Pancreas (tissue), 10 donors: ENCODE measurements at places on chromosomes 13 and 19. TPM values are rescaled to one million over a fixed set of nuclear protein-coding genes. Genes with fewer than 3 reads are reported as not detected.

Gene SELENOV
- not detected for total RNA-seq

Gene ZNF547
- 0.60 TPM for total RNA-seq

Gene ERICH4
- total RNA-seq, result not detected

GRCh38 chr13:26562512-26562890 is 5.0 kb downstream of the WASF3 start:
- DNase-seq, result no peak

- DNase-seq, result no peak
These were observed 31.5 kb downstream of the DPY19L3 start for GRCh38 chr19:32437096-32437495.
